NCI-H1105 (cell line): ENCODE measurements at places on chromosomes 12 and 14.

GRCh38 chr12:109054520-109054919 is 2.1 kb downstream of the USP30 start:
- no peak for DNase-seq

GRCh38 chr12:10121278-10121677 is 8.7 kb downstream of the CLEC7A start:
- no peak for DNase-seq

GRCh38 chr12:121536054-121536898 is 44.5 kb downstream of the KDM2B start:
- peak; percentile 92 for DNase-seq

DNA sequence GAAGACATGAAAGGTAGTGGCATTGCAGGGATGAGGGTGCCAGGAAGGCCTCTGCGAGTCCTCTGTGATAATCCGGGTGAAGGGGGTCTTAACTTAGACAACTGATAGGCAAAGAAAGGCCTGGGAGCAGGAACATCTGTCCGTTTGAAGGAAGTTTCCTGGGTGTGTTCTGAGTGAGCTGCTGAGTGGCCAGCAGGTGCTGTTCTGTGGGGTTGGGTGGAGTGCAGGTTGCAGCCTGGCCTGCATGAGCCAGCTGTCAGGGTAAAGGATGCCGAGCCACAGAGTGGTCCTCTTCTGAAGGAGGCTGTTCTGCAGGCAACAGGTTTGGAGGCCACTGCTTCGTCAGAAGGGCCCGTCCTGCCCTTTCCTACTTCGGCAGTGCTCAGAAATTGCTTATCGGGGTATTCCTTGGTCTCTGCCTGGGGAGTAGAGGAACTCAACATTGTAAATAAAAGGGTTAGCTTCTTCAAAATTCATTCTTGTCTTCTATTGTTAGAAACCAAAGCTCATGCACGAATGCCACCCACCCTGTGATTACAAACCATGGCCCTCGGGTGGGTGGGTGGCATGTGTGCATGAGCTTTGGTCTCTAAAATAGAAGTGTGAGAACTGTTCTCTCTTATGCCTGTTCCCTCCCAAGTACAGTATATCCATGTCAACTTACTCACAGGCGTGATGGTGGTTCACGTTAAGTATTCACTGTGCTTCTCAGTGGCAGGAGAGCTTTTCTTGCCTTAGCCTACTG is 118.9 kb downstream of the CHST11 start:
- DNase-seq = no peak

DNA sequence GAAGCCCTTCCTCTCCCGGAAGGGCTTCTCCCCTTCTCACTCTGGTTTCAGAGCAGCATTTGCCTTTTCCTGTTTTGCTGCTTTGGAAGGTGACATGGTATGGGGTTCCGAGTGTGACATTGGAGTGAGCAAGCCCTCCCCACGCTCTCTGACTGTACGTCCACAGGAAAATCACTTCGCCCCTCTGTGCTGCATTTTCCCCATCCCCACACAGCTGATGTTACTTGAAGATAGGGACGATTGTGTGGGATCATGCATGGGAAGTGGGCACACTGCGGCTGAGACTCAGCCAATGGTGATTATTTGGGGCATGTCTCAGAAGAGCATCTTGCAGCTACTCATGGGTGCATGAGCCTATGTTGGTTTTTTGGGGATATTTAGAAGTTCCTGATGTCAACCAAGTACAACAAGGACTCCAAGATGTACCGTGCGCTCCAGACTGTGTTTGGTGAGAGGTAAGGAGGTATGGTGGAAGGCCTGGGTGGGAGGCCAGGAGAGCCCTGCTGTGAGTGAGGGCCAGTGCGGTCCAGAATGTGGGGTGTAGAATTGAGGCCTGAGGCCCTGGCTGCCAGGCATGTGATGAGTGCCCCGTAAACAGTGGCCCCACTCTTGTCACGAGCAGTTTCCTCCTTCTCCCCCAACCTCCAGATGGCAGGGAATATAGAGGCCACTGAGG is 15.1 kb downstream of the CYP46A1 start:
- no peak for DNase-seq

DNA sequence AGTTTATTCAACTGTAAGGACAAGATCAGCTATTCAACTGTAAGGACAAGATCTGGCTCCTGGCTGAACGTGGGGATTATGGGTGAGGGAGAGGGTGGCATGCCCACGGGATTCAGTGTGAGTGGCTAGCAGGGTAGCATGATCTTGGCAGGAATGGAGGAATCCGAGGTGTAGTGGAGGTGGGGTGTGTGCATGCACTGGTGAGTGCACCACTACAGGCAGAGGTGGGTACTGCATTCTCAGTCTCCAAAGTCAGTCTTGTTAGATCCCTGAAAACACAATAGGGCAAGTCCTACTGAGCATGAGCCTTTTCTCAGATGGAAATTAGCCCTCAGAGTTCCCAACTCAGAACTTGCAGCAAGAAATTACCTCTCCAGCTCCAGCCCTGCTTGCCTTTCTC is 32.2 kb upstream of the DCD start:
- DNase-seq = no peak

DNA sequence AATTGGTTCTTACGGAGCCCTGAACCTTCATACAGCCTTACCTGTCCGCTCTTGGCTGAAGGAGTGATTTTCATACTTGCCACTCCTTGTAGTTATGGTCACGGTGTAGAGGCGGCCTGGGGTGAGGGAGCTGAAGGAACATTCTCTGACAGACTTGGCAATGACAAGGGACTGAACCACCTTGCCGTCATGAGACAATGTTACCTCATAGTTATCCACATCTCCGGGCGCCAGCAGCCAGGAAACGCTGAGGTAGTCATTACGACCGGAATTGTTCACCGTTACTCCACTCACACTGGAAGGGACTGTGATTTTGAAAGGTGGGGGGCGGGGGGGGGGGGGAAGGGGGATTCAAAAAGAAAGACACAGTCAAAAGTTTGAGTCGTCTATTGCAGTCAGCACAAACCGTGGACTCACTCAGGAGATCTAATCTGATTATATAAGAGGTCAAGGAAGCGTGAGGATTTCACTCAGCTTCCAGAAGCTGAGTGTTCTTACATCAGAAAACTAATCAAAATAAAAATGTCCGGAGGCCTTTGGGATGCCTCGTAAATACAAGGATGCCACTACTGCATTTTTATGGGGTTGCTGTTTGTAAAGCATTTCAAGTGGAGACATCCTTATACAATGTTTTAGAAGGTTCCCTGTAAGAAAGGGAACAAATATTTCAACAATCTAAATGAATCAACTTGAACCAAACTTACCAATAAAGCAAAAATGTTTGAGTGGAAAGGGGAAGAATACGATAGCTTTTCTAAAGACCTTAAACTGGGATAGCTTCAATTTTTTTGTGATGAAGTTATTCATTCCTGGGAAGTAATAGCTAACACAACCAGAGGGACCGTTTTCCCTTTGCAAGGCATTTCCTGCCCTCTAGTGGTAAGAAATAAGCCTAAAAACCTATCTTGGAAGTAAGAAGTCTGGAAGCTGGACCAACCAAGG is 60.6 kb downstream of the PTPRB start:
- DNase-seq = peak; percentile 81

DNA sequence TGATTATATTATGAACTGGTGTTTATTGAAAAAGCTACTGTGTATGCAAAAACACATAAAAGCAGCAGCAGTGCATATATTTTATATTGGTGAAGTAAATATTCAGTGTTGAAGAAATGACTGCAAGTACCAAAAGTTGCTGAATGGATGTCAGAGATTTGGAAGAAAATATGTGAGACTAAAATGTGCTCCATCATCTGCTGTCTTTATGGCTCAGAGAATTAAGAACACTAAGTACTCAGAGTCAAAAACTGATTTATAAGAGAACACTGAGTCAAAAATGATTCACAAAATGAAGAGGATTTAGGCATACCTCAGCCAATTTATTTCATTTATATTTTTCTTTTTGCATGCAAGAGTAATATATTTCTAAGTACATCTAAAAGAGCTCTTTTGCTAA is 86.3 kb upstream of the PDZRN4 start:
- no peak for DNase-seq

GRCh38 chr12:126507231-126507630 is 1442.0 kb downstream of the AACS start:
- DNase-seq = no peak

- no peak for DNase-seq
Measured at GRCh38 chr14:84657911-84658310, 872.0 kb upstream of the FLRT2 start.

DNA sequence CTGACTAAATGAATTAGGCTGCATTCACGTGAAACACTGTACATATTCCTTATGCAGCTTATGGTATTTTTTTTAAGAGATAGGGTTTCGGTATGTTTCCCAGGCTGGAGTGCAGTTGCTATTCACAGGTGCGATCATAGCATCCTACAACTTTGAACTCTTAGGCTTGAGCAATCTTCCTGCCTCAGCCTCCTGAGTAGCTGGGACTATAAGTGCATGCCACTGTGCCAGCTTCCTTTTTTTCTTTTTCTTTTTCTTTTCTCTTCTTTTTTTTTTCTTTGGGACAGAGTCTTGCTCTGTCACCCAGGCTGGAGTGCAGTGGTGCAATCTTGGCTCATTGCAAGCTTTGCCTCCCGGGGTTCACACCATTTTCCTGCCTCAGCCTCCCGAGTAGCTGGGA is 35.8 kb upstream of the SPPL3 start:
- no peak for DNase-seq

- DNase-seq = no peak
Measured at GRCh38 chr14:22622255-22622654, 21.9 kb downstream of the OR6J1 start.

DNA sequence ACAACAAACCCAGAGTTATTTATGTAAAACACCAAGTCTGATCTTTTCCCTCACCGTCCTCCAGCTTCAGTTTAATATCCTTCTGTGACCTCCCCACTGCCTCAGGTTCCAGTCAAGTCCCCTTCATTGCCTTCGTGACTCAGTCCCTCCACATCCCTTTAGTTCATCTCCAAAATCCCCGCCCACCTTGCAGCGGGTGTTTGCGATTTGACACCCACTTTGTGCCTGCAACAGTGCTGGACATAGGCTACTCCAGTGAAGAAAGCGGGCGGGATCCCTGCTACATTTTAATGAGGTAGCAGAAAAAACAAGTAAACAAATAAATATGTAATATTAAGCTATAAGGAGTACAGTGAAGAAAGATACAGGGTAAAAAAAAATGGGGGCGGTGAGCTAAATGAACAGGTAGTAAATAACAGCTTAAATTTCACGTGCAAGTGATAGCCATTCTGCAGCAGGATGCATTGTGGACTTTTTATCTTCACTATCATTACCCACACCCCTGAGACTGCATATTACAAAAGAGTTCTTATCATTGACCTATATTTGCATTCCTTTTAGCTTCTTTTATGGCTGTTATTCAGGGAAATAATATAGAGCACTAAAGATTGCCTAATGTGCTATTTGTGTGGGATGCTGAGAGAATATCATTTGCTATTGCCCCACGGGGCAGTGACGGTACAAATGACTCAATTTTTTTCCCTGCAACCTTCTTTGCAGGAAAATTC is 222.8 kb upstream of the NUDT4 start:
- DNase-seq = no peak

DNA sequence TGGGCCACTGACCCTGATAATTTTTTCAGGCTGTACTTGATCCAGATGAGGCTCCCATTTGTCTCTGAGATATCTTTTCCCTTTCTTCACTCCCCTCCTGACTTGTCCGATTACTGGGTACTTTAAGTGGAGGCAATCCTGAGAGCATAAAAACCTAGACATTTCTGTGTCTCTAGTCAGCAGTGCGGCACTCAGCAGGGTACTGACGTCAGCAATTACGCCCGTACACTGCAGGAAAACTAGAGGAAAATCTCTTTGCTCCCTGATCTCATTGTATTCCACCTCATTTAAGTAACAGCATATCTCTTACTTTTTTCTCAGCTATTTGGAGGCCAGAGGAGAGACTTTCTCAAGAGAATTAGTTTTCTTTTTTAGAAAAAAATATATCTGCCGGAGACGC is 315.5 kb upstream of the OR4E1 start:
- DNase-seq = no peak

DNA sequence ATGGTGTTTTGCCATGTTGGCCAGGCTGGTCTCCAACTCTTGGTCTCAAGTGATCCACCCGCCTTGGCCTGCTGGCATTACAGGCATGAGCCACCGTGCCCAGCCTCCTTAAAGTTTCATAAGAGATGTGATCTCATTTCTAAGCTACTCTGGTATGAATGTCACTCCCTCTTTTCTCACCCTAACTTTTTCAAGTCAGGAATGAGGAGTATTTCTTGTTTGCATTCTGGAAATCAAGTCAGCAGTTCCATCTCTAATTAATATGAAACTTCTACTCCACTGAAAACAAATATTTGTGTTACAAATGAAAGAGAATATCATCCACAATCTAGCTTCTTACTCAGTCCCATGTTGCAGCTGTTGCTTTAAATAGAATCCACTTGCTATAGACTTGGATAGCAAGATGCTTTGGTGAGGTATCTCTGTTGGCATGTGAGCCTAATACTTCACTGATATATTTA is 61.3 kb downstream of the ARF6 start:
- no peak for DNase-seq

GRCh38 chr14:74549588-74549987 is 56.0 kb downstream of the ISCA2 start:
- DNase-seq = no peak

DNA sequence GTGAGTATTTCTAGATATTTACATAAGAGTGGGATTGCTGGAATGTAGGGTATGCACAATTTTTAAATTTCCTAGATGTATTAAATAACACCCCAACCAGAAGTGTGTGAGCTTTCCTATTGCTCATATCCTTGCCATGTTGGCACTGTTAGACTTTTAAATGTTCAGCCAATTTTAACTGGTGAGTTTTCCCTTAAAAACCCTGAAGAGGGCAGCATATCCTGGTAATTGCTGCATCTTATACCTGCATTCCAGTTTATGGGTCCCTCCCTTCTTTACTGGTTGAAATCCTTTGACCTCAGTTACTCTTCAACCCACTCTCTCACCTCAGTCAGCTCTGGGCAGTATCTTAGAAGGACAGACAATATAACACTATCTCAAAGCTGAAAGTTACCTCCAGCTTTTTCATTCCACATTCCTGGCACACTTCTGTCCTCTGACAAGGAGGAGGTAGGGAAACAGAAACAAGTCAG is 270.6 kb downstream of the PAWR start:
- no peak for DNase-seq

DNA sequence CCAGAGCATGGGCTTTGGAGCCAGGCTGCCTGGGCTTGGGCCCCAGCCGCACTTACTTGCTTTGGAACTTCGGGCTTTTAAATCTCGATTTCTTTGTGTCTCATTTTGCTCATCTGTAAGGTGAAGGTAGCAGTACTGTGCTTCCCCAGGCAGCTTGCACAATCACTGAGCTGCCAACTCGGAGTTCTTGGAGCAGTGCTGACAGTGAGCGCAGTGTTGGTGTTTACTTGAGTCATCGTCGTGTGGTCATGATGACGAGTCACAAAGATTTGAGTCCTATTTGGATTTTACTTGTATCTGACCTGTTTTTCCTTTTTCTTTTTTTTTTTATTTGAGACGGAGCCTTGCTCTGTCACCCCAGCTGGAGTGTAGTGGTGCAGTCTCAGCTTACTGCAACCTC is 31.3 kb upstream of the ATF1 start:
- DNase-seq = no peak

- DNase-seq = no peak
Measured at GRCh38 chr14:99664058-99664936, 19.4 kb downstream of the HHIPL1 start.

GRCh38 chr14:30993071-30993470 is 32.4 kb upstream of the AP4S1 start:
- no peak for DNase-seq

GRCh38 chr12:27340971-27341370 is 8.3 kb downstream of the BMAL2 start:
- no peak for DNase-seq

GRCh38 chr12:130879212-130879686 is 7.4 kb downstream of the RAN start:
- DNase-seq = no peak
